ENCODE measurements at places on chromosomes 1 and 21. TPM values are rescaled to one million over a fixed set of nuclear protein-coding genes. Genes with fewer than 3 reads are reported as not detected.

The ARMH1 gene
- total RNA-seq: 5.2 TPM

The KLF17 gene
- total RNA-seq: not detected

The ITLN2 gene
- not detected for total RNA-seq

The LRP8 gene
- 74.2 TPM for total RNA-seq

The KRTAP19-1 gene
- not detected for total RNA-seq

The SYDE2 gene
- 2.1 TPM for total RNA-seq

The RIMKLA gene
- 10.3 TPM for total RNA-seq

- no peak for DNase-seq
Measured at GRCh38 chr1:156401681-156402081, 32.7 kb downstream of the RHBG start.

DNA sequence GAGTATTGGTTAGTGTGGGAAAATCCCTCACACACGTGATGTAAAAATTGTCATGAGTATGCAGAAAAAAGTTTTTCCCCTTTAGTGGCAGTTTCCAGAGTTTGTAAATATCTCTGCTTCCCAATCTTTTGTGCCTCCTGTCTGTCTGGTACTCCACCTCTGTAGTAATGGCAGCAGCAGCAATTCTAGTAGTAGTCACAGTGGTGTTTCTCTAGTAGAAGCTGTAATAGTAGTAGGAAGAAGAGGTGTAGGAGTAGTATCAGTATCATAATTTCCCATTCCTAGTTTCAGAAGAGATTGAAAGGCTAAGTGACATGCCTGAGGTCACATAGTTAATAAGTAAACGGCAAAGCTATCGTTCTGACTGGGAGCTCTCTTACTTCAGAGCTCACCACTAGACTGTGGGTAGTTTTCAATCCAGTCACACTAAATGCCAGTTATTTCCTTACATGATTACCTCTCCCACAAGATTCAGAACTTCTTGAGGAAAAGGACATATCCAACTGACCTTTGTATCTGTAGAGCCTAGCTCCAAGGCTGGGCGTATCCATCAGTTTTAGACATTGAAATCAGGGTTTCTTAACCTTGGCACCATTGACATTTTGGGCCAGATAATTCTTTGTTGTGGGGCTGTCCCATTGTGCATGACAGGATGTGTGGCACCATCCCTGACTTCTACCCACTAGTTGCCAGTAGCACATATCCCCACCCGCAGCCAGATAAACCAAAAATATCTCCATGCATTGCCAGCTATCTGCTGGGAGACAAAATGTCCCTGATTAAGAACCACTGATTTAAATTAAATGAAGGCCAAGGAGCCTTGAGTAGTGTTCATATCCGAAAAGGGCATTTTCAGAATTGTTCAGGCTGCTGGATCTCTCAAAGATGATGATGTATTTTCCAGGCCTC is 135.9 kb downstream of the FGGY start:
- DNase-seq: peak; percentile 38

GRCh38 chr1:205210756-205211168 is 740 bp downstream of the DSTYK start:
- DNase-seq: peak; percentile 31

GRCh38 chr1:45594412-45594811 is 10.6 kb downstream of the NASP start:
- no peak for DNase-seq

DNA sequence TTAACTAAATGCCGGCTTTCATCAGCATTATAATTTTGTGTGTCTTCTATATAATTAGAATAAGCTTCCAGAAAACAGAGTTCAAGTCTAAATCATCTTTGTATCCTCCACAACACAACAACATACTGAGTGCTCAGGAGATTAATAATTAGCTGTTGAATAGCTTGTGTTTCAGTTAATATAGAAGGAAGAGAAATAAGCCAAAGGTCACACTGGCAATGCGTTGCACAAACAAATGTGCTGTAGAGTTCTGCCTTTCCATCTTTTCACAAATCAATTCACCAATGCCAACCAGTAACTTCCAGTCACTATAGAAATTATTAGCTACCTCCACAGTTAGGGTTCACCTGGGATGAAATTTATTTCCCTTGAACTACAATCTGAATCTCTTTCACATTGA is 132.0 kb downstream of the LMX1A start:
- no peak for DNase-seq

DNA sequence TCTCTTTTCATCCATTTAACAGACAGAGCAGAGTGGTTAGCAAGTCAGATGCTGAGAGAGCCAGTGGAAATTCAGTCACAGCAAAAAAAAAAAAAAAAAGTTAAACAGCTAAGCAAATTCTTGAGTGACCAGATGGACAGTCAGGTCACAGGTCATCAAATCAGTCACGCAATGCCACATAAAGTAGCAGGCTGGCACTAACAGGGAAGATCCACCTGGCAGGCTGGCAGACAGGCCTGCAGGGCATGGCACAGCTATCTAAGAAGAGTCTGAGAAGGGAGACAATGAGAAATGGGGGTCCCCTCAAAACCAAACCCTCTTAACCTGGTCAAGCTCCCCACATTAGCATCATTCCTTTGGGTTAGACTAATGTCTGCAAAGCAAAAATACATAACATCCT is 371.9 kb downstream of the TTLL7 start:
- no peak for DNase-seq

- peak; percentile 73 for DNase-seq
Measured at GRCh38 chr1:23376890-23377811, 7.5 kb upstream of the ZNF436 start.

DNA sequence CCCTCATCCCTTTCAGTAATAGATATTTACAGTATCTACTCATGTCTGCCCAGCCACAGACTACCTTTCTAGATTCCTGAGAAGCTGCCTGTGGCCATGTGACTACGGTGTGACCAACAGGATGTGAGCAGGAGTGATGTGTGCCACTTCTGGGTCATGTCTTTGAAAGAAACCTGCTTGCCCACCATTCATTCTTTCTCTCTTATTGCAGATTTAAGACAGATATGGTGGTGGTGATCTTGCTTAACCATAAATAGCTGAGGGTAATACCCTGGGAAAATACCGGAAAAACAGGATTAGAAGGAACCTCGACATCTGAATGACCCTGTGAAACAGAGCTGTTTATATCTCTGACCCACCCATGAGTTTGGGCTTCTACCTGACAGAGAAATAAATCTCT is 41.6 kb upstream of the GUCA2A start:
- no peak for DNase-seq

DNA sequence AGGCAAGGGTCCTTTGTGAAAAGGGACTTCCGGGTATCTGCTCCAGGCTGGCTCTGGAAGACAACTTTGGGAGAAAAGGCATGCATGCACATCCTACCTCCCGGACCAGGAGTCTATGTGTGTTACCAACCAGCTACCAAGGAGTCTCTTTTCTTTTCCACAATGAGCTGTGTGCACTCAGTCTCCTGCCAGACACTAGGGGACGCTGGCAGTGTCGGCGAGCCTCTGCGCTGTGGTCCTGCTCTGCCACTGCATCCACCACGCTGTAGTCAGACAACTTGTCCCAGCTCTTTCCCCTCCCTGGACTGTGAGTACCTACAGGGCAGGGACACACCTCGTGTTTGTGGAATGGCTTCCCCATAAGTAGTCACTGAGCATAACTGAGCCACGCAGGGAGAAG is 5.1 kb upstream of the SSR2 start:
- DNase-seq: no peak

- no peak for DNase-seq
Measured at GRCh38 chr1:197096137-197096536, 29.1 kb upstream of the F13B start.

DNA sequence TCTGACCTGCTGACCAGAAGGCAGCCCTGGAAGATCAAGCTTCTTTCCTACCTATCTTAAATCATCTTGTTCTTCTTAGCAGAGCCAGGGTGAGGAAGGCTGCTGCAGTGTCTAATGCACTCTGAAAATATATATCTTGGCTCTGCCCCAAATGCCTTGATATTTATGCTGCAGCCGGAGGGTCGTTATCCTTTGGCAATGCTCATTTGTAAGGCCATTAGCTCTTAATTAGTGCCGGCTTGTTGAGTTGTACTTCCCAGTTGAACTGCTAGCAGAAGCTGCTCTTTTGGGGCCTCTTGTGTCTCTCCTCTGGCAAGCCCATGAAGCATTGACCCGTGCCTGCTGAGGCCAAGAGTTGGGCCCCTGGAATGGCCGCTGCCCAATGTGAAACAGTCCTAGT is 4.2 kb upstream of the GNL2 start:
- no peak for DNase-seq

DNA sequence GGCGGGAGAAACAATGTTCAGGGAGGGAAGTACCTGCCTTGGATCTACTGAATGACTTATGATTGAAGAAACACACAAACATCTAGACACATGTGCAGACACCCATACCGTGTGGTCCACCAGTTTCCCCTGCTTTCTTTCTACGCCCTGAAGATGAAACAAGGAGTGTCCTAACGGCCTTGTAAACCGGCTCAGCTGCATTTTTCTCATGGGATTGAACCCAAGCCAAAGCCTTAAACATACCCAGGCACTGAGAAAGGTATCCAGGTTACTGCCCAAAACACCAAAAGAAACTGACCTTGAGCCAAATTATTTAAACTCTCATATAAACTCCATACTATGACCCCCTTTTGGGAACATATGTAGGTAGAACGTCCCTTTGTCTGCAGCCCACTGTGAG is 630.0 kb upstream of the RGS18 start:
- no peak for DNase-seq

DNA sequence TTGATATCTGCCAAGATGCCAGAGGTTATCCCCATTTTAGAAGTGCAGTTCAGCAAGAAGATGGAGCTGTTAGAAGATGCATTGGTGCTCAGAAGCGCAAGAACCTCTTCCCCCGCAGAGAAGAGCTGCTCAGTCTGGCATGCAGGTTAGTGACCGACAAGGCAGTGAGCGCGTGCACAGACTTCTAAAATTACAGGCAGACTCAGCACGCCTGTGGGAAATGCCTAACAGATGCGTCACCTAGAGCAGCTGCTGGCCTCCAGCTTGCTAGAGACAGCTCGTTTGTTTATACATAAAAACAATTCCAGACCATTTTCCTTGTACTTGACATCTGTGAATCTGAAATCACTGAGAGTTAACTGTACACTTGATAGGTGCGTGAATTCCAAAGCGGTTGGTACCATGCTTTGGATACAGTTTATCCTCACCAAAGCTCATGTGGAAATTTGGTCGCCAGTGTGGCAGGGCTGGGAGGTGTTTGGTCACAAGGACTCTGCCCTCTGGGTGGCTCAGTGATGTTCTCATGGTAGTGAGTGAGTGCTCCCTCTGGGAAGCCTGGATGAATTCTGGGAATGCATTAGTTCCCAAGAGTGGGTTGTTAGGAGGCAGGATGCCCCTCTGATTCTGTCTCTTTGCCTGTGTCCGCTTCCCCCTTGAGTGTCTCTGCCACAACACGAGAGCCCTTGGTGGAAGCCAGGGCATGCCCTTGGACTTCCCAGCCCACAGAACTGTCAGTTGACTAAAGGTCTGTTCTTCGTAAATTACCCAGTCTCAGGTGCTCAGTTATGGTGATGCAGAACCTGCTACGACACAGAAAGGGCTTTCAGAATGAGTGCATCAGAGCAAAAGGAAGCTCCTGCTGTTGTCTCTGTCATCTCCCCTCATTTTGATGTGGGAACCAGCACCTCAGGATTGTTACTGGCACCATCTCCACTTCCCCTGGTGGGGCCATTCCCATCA is 24.4 kb downstream of the SNAP47 start:
- DNase-seq: no peak

GRCh38 chr1:231335663-231336602 is 1.7 kb downstream of the EXOC8 start:
- DNase-seq: no peak

DNA sequence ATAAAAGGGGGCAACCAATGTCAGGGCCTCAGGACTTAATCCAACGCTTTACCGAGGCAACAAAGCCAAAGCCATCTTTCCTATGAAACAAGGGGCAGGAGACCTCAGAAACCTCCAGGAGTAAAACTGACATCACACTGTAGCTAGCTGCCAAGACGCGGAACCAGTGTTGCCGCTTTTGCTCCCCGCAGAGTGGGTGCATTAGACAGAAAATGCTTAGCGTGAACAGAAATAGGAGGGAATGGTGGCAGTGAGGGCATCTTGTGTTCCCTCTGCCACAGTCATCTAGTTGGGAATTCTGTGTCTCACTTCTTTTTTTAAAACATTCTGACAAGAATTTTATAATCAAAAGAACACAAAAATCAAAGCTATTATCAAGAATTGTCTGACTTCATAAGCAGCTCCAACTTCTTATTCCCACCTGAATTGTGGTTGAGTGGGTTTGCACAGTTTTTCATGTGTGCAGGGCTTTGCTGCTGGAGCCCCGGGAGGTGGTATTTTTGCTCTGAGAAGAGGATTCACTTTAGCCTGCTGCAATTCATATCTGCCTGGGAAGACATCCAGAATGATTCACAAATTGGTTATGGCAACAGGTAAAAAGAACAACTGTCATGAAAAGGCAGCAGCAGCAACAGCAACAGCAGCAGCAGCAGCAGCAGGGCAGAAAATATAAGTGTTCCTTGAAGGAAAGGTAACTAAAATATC is 82.2 kb upstream of the DIRAS3 start:
- no peak for DNase-seq

GRCh38 chr1:2050793-2051682 is 827 bp downstream of the PRKCZ start:
- no peak for DNase-seq

GRCh38 chr21:41215856-41216408 is 48.0 kb downstream of the BACE2 start:
- DNase-seq: no peak

DNA sequence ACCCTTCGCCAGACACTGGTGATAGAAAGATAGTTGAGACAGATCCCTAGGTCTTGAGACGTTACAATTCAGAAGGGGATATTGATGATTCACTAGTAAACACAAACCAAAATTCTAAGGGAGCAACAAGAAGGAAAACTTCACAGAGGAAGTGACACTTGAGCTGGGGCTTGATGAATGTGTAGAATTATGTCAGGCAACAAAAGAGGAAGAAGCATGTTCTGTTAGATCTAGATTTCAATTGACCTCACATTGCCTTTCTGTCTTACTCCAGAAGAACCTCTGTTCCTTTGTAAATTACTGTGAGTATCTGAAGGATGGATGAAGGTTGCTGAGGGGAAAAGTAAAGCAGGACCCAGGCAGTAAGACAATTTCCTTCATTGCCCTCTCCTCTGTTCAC is 328.2 kb downstream of the KCTD3 start:
- no peak for DNase-seq

DNA sequence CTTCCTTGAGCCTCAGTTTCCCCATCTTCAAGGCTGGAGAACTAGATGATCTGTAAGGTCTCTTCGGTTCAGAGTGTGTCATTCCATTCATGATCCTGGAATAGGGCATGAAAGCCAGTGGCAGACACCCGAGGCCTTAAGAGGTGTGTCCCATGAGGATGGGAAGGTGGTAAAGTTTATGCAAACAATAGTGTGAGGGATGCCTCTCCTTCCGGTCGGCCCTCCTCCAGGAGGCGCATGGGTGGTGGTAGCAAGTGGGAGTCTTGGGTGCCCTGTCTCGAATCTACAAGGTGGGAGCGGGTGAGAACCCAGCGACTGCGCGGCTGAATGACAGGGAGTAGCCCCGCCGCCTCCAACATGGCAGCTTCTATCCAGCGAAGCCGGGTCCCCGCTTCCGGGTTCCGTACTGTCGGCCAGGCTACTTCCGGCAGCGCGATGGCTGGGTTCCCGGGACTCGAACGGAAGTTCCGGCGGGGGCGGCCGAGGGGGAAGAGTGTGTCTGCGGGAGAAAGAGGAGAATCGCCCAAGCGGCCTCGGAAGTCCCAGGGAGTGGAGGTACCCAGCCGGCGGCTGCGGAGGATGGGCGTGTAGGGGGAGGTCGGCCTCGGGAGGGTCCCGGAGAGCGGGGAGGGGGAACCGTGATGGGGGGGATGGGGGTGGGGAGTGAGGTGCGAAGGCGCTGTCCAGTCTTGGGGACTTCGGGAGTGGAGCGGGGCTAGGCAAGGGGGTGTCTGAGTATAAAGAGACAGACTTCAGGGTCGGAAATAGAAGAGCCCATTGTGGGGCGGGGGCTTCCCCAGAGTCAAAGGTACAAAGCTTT is at the start of gene LYPLA2:
LYPLA2 (plus strand) TSS at position 450 of the 820 bp plus-strand sequence. CDS start 1,538 bp downstream, outside the sequence.
- peak; percentile 93 for DNase-seq
